Tongue (tissue), 3 donors: ENCODE measurements at places on chromosomes 2 and 18. TPM values are rescaled to one million over a fixed set of nuclear protein-coding genes. Genes with fewer than 3 reads are reported as not detected.

Gene MYOM1
- total RNA-seq = 662 TPM

Gene AKAIN1
- not detected for total RNA-seq

Gene TM4SF20
- not detected for total RNA-seq

Gene CLEC4F
- not detected for total RNA-seq

Gene MAP4K3
- 72.7 TPM for total RNA-seq

Gene AGXT
- not detected for total RNA-seq

Gene CRYGD
- not detected for total RNA-seq

DNA sequence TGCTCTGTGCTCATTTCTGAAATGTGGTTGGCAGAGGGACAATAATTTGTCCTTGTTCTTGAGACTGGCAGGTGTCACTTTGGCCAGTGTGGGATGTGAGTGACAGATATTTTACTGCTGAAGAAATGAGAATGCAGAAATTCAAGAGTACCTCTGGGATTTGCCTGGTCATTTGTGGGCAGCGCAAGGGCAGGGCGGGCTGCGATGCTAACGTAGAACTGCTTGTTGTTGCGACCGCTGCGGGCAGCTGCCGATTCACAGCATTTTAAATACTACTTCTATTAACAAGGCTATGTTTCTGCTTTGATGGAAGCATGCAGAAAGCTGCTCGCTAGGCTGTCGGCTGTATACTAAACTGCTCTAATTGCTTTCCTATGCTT is 268.6 kb downstream of the FIGN start:
- DNase-seq = peak; percentile 16

- DNase-seq = no peak
Observed at GRCh38 chr2:102932501-102932900, 170.7 kb downstream of the TMEM182 start.

GRCh38 chr2:121858369-121858768 is 102.9 kb downstream of the TSN start:
- DNase-seq = no peak

GRCh38 chr2:240869956-240870875 is 1.6 kb downstream of the AGXT start:
- DNase-seq = no peak

DNA sequence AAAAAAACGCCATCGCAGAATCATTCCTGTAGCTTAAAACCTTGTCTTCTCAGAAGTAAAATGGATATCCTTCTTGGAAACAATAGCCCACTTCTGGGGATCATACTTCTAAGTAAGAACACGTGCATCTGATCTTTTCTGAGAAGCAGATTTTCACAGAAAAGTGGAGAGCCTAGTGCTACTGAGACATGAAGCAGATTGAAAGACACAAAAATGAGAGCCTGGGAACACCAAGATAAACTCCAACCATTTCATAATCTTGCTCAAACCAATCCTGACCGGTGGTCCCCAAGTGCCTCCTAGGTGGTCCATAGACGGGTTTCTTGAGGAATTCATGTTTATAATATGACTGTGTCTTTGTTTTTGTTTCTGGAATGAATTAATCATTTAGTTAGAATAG is 191.2 kb downstream of the IRS1 start:
- DNase-seq = no peak

GRCh38 chr18:35581898-35582641 is 530 bp downstream of the GALNT1 start:
- peak; percentile 43 for DNase-seq

- no peak for DNase-seq
Observed at GRCh38 chr2:27051902-27052645, 606 bp downstream of the AGBL5 start.

- DNase-seq = no peak
Observed at GRCh38 chr2:96916156-96916630, 46.3 kb upstream of the SEMA4C start.

DNA sequence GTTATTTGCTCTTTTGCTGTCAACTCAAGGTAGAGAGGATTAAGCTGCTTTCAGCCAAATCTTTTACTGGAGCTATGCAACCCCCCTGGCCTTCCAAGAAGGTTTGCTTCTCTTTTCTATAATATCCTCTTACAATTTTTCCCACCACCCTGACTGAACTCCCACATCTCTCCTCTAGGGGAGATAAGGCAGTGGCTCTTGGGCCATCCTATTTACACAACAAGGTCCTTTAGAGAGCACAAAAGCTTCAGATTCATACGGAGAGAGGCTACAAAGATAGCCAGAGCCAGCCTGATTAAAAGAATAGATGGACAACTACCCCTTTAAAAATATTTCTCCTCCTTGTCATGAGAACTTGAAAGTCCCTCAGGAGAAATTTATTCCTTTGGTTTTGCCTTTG is 95.7 kb downstream of the TPGS2 start:
- DNase-seq = no peak

DNA sequence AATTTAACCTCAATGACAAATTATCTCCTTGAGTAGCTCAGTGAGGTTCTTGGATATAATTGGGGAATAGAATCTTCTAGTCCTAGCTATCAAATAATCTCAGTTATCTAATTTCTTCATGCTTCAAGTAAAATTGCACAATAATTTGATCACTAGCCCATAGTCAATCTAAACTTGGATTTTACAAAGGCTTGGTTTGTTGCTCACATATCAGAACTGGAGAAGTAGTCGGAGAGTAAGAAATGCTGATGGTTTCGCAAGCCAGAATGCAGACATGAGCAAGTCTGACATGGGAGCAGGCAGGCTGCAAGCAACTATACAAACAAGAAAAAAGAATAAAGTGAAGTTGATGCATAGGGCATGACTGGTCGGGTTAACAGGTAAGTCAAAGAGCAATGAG is 11.7 kb upstream of the PDE11A start:
- DNase-seq = no peak

- peak; percentile 14 for DNase-seq
Observed at GRCh38 chr18:45617284-45617683, 2.0 kb downstream of the SLC14A2 start.
